ENCODE measurements at places on chromosomes 4 and X. TPM values are rescaled to one million over a fixed set of nuclear protein-coding genes. Genes with fewer than 3 reads are reported as not detected.

- no peak for DNase-seq
These were observed 221.3 kb downstream of the PPP3CA start for GRCh38 chr4:101126059-101126458.

- DNase-seq: no peak
These were observed 10.0 kb upstream of the HS6ST2 start for GRCh38 chrX:132968296-132968949.

- DNase-seq: no peak
These were observed 324.9 kb downstream of the NAF1 start for GRCh38 chr4:162841753-162842152.

DNA sequence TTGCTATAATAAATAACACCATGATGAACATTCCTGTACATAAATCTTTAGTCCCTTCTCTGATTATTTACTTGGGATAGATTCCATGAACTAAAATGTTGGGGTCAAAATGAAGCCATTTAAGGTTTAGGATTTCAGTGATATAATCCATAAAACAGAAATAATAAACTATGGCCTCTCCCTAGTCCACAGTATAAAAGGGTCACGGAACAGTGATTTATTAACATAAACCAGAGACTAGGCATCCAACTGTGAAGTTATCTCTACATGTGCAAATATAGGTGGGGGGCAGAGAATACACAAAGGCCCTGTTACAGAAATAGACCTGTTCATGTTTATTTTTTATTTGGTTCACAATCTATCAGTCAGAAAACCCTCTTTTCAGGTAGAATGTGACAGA, 499.1 kb upstream of the SLIT2 start:
- no peak for DNase-seq

The OTUD6A gene
- not detected for total RNA-seq

Measured in activated naive CD8-positive, alpha-beta T cell treated with anti-CD3 and anti-CD28 coated beads for 36 hours (primary cell).